NCI-H2107 (cell line): ENCODE measurements at places on chromosomes 4 and X.

- DNase-seq = no peak
Observed at GRCh38 chr4:24892278-24892677, 20.6 kb downstream of the CCDC149 start.

GRCh38 chrX:107716118-107716684, 59.4 kb downstream of the TSC22D3 start:
- DNase-seq = no peak

DNA sequence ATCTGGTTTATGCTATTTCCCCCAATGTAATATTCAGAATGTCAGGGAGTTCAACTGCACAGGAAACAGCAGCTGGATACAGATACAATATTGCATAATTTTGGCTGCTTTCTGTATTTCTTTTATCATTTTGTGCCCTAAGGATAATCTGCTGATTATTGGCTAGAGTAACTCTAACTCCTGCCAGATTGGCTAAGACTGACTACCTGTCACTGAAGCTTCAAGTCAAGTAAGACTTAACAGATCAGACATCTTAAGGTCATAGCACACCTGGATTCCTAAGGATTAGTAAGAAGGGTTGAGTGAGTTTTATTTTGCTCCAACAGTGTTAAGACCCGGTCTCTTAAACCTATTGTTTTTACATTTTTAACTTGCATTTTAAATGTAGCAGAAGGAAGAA, 136.8 kb downstream of the KLF8 start:
- DNase-seq = no peak

DNA sequence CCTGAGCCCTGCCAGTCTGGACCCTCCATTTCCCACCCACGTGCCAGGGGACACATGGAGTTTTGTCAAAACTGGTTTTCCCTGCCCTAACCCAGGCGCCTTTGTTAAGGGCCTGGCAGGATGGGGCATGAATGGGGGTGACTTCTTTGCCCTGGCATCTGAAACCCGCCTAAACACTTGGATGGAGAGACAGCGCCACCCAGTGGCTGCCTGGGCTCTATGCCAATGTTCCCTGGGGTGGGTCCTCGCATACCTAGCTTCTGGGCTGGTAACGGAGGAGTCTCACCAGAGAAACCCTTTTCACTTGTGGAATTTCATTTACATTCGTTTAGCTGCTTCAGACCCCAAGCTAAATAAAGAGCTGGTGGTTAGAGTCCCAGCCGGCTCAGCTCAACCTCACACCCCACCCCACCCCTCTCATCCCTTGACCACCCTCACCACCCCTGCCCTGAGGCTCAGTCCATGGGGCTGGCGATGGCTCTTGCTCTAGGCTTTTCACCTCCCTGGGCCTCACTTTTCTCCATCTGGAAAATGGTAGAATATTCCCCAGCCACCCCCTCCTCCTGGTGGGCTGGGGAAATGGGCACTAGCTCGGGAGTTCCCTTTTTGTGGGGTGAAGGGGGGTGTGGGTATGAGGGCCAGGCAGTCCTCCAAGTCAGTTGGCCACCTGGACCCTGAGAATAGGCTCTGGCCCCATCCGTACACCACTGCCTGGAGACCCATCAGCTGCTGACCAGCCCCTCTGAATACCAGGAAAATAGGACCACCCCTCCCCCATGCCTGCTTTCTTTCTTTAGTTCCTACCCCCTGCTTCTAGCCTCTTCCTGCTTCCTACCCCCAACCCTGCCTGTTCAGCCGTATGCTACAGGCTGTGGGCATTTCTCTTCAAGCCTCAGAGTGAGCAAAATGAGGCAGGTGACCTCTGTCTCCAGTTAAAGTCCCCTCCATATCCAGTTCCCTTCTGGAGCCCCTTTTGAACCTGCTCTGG, 57.1 kb upstream of the PJA1 start:
- peak; percentile 60 for DNase-seq

GRCh38 chrX:110145854-110146253, 142.9 kb downstream of the TMEM164 start:
- DNase-seq = no peak

GRCh38 chrX:2781226-2781571, 29.4 kb downstream of the XG start:
- no peak for DNase-seq

- DNase-seq = no peak
Observed at GRCh38 chr4:101961144-101961543, 170.6 kb downstream of the BANK1 start.

DNA sequence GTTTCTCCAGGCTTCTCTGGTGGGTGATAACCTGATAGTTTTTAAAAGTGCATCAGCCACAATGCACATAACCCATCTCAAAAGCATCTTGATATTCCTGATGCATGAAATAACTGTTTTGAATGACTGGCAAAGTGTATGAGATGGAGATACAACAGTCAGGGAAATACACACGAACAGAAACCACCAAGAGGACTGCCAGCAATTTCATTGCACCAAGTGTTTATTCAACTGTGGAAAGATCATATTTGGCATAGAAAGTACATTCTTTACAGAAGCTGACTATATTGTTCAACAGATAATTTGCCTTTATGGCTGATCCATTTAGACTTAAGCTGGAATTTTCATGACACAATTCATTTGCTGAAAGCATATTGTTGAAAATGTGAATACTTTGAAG, 139.5 kb downstream of the SLIT2 start:
- DNase-seq = no peak

- DNase-seq = no peak
Observed at GRCh38 chrX:30620125-30620524, 33.1 kb upstream of the GK start.

- no peak for DNase-seq
Observed at GRCh38 chrX:48474127-48474526, 1.9 kb upstream of the FTSJ1 start.

DNA sequence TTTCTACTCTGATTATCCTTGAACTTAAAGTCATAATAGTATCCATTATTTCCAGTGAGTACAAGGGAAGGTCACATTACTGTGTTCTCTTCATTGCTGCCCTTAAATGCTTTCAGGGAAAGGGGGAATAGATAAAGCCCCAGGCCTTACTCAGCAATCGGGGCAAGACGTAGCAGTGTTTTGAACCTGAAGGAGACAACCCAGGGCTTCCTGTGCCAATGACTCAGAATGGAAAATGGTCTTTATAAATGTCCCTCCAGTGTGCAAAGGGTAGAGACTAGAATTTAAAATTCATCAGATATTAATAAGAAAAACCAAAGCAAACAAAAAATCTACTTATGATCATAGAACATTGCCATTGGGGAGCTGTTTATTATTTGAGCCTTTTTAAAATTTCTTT, 23.7 kb downstream of the TLR8 start:
- no peak for DNase-seq

DNA sequence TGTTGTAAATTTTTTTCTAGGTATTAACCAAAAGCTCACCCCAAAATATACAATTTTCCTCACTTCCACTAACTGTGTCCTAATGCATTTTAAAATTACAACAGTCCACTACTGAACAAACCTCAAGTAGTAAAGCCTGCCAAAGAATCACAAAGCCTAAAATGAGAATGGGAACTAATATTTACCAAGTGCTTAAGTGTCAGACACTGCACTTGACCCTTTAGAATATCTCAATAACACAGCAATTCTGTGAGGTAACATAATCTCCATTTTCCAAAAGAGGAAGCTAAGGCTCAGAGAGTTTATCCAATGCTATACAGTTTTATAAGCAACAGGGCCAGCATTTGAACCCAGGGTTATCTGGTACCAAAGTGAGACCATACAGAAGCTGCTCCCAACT, 4.9 kb downstream of the SLC9A7 start:
- DNase-seq = no peak

DNA sequence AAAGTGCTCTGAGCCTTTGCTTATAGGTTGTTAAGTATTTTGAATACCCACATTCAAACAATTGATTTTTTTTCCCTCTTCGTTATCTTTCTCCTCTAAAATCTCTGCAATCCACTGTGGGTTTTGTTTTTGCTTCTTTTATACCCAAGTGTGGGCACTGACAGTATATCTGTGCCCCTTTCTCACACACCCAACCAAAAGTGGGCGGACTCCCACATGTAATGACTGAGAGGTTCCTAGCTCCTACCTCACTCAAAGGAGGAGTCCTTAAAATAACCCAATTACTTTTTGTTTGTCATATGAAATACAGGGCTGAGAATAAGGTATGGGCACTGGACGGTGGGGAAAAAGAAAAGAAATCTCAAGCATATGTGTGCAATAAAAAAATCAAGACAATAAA, 51.7 kb downstream of the PPARGC1A start:
- DNase-seq = no peak

DNA sequence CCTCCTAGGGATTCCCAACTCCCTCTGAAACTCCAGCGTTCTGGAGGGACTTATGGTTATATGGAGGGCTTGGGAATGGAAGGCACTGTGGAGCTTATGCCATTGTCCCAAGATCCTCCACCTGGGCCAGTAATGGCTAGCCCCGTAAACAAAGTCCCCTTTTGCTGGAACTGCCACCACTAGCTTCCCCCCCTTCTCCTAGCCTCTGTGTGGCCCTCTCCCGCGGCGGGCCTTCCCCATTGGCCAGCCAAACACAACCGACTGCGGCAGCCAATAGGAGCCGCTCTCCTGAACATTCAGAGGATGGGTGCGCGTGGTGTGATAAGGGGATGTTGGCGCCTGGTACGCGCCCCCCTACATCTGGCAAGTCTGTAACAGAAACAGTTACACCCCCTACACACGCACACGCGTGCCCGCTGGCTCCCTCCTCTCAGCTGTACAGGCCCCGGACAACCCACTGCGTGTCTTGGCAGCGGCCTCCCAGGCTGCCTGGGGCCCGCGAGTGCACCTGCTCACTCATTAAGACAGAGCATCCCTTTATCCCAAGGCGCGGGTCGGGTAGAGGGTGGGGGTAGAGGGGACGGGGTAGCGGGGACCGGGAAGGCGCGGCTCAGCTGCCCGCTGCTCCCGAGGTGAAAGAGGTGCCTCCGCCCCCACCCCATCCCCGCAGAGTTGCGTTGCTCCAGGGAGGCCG, 863 bp upstream of the RAB33A start:
- DNase-seq = peak; percentile 73

DNA sequence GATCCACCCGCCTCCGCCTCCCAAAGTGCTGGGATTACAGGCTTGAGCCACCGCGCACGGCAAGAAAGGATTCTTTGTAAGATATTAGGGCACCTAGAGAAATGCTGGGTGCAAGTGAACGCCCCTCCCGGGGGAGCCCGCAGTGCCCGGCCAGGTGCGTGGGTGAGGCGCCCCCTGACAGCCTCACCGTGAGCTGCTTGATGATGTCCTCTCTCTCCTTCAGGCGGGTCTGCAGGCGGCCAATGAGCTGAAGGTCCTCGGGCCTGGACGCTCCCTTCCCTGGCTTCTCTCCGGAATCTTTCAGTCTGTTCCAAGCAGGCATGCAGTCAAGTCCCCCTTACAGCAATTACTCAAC, 21.9 kb downstream of the MED28 start:
- no peak for DNase-seq

DNA sequence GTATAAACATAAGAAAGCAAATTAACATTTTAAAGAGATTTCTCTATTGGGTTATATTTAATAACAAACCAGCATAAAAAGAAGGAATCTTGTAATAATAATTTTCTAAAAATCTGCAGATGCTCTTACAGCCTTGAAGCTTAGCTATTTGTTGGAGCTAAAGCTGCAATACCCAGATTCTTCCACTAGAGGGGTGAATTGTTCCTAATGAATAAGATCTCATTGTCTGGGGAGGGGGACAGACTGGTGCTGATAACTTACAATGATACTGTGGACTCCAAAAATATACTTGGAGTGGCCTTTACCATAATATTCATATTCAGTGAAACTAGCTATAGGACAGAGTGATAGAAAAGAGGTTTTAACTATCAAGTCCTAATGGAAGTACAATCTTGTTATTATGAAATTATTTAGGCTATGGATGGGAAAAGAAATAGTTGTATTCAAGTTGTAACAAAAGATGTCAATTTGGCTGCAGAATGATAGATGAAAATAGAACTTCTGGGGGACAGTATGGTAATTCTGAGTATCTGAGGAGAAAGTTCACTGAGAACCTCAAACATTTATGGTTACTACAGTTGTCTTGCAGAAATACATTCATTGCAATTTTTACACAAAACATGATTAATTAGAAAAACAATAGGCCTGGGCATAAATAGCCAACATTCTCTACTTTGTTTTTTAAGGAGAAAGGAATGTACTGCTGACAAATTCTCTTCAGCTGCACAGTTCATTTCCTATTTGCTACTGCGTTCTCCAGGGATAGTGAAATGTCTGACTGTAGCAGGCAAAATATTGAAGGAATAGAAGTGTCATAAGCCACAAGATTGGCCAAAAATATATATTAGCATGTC, 443.3 kb downstream of the GBA3 start:
- DNase-seq = peak; percentile 3

DNA sequence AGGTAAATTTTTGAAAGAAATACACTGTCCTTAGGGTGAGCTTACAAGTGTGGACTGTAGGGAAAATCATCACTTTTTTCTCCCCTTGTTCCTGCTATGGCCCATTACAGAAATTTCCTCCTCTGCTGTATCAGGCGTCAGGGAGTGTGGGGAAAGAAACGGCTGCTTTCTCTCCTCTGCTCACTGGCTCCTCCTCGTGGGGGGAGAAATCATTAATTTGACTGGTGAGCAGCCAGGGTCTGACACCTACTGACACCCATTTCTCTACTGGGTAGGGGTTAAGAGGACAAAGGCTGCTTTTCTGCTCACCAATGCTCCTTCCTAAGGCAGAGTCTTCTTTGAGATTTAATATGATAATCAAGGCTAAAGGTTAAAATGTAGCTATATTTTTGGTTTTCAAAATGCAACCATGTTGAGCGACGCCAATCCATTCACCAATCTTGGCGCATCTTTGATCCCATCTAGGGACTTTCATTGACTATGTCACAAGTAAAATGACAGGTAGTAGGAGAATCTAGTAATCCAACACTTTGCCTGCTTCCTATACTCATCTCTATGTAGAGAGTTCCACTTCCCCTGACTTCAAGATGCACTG, 25.1 kb downstream of the SETD7 start:
- DNase-seq = no peak

DNA sequence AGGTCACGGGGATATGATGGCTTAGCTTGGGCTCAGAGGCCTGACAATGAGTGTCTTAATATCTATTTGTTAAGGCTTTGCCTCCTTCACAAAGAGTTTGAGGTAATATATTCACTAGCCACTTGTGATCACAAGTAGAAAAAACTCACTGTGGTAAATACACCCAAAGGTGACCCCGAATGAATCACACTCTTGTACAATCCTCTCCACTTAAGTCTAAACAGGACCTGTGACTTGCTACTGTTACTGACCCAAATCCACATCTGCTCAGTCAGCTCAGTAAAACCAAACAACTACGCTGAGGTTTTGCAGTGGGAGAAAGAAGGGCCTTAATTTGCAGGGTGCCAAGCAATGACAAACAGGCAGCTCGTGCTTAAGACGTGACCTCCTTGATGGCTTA, 223.8 kb upstream of the MAGEC2 start:
- DNase-seq = no peak

GRCh38 chr4:39568805-39569204, 41.6 kb upstream of the UGDH start:
- no peak for DNase-seq

- DNase-seq = no peak
Observed at GRCh38 chr4:5052726-5053425, 1.6 kb downstream of the STK32B start.

DNA sequence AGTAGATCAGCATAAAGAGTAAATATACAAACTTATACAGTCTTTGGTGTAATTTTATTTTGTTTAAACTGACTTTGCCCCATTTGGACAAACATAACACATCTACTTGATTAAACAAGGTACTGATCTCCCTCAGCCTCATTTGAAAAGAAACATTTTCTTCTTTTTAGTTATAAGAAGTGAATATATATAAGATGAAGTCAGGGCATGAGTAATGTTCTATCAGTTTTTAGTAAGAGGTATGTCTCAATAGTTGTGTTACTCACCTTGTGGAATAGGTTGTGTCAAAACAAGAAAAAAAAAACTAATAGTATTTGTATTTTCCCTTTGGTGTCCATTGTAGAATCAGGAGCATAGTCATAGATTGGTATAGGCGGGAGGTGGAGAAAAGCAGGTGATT, 327.4 kb downstream of the RPA4 start:
- DNase-seq = no peak
